ENCODE measurements at places on chromosomes 6 and 20.

- peak; percentile 71 for DNase-seq
Measured at GRCh38 chr20:50724851-50725723, 6.3 kb upstream of the PARD6B start.

DNA sequence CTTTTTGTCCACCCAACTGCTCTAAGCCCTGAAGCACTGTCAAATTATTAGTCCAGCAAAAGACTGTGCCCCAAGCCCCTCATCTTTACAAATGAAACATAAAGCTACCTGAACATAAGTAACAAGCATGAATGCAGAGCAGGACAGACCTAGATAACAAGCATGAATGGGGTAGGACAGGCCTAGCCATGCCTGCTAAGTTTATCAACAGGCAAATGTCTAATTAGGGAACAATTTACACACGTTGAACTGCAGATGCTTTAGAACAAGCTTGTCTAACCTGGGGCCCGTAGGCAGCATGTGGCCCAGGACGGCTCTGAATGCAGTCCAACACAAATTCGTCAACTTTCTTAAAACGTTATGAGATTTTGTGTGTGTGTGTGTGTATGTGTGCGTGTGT, 13.6 kb downstream of the FBXO30 start:
- no peak for DNase-seq

- peak; percentile 97 for DNase-seq
Measured at GRCh38 chr20:53578492-53579222, 15.0 kb downstream of the ZNF217 start.

DNA sequence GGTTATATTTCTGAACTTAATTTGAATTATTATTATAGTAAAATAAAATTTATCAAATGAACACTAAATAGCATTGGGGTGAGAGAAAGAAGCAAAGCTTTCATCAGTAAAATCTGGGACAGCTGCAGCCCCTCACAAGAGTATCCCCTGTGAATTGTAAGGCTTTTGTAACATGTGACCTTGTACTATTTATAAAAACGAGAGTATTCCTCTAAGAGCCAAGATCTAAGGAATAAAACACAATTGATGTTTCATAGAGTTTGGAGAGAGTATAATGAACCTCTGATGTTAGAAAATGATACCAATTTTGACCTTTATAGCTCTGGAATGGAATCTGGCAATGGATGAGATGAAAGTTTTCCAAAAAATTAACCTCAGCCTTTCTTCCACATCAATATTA, 617.2 kb upstream of the ID4 start:
- no peak for DNase-seq

GRCh38 chr20:60262967-60263603, 304.9 kb downstream of the CDH26 start:
- no peak for DNase-seq

GRCh38 chr6:138104618-138105213, 2.5 kb downstream of the PERP start:
- peak; percentile 6 for DNase-seq

- peak; percentile 85 for DNase-seq
Measured at GRCh38 chr20:31569163-31570020, 35.7 kb upstream of the ID1 start.

- no peak for DNase-seq
Measured at GRCh38 chr20:24983896-24984295, 8.7 kb downstream of the APMAP start.

GRCh38 chr6:157148391-157149323, 174.7 kb downstream of the TMEM242 start:
- DNase-seq, result peak; percentile 52

DNA sequence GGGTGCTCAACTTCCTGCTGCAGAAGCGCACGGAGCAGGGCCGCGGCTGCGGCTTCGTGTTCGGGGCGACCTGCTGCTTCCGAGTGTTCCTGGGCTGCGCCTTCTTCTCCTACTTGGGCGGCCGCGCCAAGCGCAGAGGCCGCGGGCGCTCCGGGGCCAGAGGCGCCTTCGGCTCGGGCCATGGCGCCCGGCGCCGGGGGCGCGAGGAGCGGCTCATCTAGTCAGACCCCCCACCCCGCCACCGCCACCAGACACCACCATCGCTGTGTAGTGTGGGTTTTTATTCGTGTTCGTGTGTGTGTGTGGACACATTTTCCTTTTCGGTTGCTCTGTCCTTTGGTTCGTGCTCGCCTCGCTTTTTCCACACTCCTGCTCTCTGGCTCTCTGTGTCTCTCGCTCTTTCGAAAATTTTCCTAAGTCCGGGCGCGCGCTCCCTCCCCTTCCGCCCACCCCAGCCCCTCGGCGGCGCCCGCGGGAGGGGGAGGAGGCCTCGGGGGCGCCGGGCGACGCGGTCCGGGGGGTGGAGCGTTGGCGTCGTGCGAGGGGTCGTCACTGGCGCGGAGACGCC, 38.1 kb downstream of the GNAS start:
- peak; percentile 96 for DNase-seq

- no peak for DNase-seq
Measured at GRCh38 chr20:2998728-2999127, 44.7 kb upstream of the GNRH2 start.

DNA sequence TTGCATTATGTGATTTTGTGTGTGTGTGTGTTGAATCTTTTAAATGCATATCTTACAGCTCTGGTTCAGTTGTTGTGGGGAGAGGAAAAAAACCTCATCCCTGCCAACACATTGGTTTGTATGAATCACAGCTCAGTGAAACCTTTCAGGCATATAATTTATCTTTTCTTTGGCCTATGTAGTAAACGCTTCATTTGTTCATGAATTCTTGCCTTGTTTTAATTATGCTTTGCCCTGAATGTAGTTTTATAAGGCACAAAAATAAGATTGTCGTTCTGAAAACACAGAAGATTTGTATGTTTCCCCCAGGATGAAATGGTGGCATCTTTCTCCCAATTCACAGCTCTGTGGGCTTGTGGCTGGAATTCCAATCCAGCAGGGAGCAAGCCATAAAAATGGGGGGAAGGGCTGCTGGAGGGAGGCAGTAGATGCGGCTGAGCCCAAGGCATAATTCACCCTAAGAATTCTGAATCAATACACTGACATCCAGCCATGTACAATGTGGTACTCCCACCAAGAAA, 45.1 kb downstream of the BCAS1 start:
- DNase-seq, result peak; percentile 14

DNA sequence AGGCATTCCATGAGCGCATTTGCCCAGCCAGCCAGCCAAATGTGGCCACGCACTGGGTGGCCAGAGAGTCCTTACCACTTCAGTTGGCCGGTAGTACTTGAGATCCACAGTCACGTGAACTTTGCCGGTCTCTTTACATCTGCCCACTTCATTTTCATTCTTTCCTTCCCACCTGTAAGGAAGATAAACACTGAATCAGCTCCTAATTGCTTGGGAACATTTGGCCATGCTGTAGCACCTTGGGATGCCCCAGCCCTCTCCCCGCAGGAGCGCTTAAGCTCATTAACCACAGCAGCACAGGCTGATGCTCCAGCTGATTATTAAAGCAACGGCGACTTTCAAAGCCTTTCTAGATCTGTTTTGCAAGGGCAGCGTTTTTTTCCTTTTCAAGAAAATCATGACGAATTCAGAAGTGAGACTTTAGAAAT, 116.6 kb downstream of the FOXC1 start:
- peak; percentile 65 for DNase-seq

GRCh38 chr6:170067923-170068360, 222.9 kb downstream of the DLL1 start:
- DNase-seq, result no peak

- DNase-seq, result no peak
Measured at GRCh38 chr20:45268531-45268930, 14.2 kb upstream of the SLPI start.

DNA sequence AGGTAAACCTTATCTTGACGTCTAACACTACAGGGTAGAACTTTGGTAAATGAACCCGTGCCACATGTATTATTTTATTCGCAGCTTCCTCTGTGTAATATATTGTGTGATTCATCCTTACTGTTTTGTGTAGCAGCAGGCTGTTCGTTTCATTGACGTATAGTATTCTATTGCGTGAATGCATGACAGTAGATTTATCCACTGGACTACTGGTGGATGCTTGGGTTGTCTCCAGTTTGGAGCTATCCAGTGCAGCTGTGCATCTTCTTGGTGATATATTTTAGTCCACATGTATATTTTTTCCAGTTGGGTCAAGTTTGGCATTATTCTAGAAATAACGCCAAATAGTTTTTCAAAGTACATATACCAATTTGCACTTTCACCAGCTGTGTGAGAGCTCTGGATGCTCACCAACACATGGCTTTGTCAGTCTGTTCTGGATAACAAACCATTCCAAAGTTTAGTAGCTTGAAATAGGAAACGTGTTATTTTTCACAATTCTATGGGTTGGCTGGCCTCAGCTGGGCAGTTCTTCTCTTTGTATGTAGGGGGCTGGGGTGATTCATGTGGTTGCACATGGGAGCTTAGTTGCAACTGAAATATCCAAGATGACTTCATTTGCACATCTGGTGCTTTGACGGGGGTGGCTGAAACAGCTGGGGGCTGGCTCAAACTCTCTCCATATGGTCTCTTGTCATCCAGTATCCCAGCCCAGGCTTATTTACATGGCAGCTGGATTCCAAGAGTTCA, 9.3 kb downstream of the ECT2L start:
- peak; percentile 46 for DNase-seq

DNA sequence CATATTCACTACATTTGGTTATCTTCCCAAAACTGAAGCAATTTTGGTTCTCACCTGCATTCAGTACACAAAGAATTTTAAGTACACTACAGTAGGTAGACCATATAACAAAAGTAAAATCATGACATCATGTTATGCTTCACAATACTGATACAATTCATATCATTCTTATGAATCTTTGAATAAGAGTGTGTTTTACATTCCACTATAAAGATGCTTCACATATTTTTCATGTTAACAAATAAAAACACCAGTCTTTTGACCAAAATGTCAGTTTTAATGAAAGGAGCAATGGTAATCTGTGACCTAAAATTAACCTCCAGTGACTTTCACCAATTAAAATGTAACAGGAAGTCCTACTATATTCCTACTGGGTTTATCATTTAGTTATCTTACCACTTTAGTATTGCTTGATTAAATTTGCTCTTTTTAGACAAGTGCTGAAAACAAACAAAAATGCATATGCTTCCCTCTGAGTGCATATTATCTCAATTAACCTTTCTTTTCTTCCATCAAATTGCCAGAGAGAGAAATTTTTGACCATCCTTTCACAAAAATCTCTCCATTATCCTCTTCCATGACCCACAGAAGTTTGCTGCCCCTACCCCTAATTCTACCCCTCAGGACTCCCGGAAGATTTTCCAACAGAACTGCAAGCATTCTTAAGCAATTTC, 49.3 kb downstream of the PHIP start:
- no peak for DNase-seq

All from eye (tissue), 1 donor.